Stimulated activated CD4-positive, alpha-beta T cell treated with anti-CD3 and anti-CD28 coated beads, Interleukin-12 subunit alpha, Interleukin-12 subunit beta, amount 100 ng/mL, for 24 hours (primary cell): ENCODE measurements at places on chromosomes 1 and 21.

DNA sequence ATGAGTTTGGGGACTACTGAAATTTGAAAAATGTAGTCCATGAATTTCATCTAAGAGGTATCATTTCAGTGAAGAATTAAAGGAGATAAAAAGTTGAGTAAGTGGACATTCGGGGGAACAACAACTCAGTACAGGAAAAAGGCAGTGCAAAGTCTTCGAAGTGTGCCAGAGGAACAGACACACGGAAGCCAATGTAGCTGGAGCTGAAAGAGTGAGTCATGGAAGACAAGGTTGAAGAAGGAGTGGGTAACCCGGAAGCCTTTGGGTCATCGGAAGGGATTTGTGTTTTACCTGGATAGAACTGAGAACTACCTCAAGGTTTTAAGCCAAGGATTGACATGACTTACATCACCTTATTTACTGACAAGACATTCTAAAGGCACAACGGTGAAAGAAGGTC, 733.4 kb downstream of the NCAM2 start:
- DNase-seq: no peak

- DNase-seq: peak; percentile 14
These were observed 23.9 kb downstream of the GPR161 start for GRCh38 chr1:168112673-168113305.

- DNase-seq: no peak
These were observed 14.7 kb upstream of the KIRREL1 start for GRCh38 chr1:157978586-157979403.

DNA sequence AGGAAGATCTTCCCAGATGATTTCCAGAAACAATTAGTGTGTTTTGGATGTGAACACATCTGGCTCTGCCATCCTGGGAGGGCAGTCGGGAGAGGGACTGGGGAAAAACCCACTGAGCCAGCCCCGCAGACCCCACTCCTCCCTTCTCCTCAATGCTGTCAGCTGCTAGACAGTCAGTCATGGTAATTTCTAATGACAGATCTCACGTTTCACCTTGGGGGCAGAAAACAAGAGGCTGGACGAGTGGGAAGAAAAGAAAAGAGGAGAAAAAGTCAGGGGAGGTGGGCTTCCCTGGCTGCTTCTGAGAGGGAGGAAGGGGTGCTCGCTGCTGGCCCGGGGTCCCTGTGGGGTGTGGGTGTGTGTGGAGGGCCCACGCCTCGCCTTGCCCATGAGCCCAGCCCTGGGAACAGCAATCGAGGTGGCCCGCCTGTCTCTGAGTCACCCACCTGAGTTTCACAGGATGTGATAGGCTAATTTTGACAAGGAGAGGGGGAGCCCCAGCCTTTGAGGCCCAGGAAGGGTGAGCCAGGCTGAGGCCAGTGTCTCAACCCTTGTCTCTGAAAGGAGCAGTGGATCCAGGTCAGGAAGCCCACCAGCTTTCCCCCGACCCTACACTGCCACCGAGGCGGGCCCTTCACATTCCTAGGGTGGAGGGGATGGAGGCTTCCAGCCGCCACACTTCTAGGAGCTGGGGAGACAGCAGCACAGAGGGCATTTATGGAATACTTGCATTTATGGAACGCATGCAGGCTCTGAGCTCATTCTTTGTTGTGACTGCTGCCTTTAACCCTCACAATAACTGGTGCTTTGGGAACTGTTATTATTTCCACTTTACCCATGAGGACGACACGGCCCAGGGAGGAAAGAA, 49.1 kb upstream of the IFNLR1 start:
- peak; percentile 2 for DNase-seq

- DNase-seq: no peak
These were observed 244.6 kb upstream of the MAP1LC3C start for GRCh38 chr1:242243472-242243871.

DNA sequence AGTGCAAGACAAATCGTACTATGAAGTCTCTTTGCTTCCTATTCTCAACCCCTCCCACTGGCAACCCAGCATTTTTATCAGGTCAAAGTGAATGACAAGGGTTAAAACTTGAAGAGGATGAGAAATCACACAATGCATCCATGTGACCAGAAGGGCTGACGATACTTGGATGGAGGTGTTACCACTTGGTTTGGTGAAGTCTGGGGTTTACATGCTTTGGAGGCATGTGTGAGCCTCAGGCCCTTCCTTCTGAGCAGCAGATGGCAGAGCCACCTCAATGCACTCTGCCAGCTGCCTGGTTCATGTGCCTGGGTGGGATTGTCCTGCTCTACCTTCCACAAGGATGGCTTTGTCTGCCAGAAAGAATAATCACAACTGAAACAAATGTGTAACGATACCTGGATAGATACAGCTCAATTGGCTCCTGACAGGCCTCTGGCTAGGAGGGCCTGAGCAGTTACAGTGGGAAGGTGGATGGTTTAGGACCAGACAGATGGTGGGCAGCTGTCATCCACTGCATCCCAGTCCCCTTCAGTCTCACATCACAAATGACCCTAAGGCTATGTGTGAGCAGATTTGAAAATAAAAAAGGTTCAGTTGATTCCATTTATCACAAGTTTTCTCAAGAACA, 51.5 kb upstream of the CNIH3 start:
- no peak for DNase-seq

- DNase-seq: no peak
These were observed 345.5 kb downstream of the SMYD3 start for GRCh38 chr1:246161626-246162025.

- no peak for DNase-seq
These were observed 68.9 kb upstream of the IVNS1ABP start for GRCh38 chr1:185385991-185386390.

- no peak for DNase-seq
These were observed 143.0 kb downstream of the AJAP1 start for GRCh38 chr1:4797429-4797828.

GRCh38 chr1:160641323-160642280, 5.2 kb downstream of the SLAMF1 start:
- no peak for DNase-seq

DNA sequence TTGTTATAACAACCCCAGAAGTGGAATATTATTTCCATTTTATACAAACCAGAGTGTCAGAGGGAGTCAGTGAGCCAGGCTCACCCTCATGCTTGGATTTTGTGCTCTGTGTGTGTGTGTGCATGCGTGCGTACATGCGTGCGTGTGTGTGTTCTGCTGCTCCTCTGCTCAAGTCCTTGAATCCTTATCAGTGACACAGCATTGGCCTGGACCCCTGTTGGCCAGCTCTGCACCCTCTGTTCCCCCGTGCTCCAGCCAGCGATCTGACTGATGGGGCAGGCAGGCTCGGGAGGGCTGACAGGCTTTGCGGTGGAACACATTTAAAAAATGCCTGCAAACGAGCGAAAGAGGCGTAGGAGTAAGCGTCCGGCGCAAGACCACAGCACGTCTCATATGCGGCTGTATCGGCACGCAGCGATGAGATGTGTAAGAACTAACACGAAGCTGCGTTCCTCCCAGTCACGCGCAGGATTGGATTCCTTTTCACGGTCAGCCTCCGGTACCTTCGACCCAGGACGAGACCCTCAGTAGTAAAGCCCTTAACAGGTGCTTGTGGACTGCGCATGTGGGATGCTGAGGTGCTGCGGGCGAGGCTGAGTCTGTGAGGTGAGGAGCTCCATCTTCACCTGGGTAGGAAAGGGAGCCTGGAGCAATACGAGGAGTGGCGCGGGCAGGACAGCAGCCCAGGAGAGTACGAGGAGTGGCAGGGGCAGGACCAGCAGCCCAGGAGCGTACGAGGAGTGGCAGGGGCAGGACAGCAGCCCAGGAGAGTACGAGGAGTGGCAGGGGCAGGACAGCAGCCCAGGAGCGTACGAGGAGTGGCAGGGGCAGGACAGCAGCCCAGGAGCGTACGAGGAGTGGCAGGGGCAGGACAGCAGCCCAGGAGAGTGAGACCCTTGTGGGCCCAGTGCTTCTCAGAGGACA, 130.9 kb downstream of the GALNT2 start:
- DNase-seq: no peak

GRCh38 chr1:234125283-234125682, 220.8 kb downstream of the SLC35F3 start:
- no peak for DNase-seq
